Activated CD8-positive, alpha-beta memory T cell treated with anti-CD3 and anti-CD28 coated beads for 4 hours (primary cell): ENCODE measurements at places on chromosomes 11 and 22.

GRCh38 chr11:15941206-15941770, 415.1 kb downstream of the SOX6 start:
- no peak for DNase-seq

- DNase-seq: no peak
These were observed 701 bp downstream of the TMEM216 start for GRCh38 chr11:61392981-61393595.

DNA sequence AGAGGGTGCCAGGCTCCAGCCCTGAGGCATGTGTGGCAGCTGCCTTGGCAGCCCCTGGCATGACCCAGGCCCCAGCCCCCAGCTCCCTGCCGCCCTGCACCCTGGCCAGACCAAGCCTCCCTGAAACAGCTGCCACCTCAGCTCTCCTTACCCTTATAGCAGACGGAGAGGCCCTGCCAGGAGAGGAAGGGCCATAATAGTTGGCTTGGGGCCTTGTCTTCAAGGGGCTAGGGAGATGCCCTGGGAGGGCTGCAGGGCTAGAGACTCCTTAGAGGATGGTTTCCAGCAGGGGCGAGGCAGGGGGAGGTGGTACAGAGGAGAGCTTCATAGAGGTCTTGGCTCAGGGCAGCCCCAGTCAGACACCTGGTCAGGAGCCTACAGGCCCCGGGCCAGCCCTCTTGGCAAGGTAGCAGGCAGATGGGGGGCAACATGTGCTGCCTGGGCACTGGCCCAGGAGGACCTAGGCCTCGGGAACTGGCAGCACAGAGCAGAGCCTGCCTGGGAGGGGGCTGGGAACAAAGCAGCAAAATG, 13.0 kb downstream of the SMTN start:
- DNase-seq: no peak

DNA sequence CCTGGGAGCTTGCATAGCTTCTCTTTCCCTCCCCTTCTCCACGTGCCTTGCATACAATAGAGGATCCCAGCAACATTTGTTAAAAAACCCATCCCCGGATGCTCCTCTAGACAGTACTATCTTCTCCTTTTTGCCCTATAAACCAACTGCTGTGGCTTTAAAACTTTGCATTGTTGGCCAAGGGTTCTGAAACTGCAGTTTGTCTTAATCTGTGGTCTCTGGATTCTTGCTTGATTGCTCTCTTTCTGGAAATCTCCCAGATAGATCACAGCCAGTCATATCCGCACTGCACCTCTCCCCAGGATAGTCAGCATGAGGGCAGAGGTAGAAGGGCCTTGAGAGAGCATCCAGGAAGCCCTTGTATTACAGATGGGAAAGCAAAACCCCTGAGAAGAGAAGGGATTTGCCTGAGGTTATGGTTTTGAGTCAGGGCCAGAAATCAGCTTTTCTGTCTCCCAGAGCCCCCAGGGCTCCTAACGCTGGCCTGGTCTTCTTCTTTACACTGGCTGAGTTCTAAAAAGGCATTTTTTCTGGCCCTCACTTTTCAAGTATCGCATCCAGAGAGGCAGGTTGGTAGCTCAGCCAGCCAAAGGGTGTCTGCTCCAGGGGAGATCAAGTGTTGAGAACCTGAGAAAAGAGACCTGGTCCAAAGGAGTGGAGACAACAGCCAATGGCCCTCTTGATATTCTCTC, 70.6 kb downstream of the ADM start:
- no peak for DNase-seq

- DNase-seq: no peak
These were observed 61.4 kb upstream of the MTMR2 start for GRCh38 chr11:95985174-95985808.

DNA sequence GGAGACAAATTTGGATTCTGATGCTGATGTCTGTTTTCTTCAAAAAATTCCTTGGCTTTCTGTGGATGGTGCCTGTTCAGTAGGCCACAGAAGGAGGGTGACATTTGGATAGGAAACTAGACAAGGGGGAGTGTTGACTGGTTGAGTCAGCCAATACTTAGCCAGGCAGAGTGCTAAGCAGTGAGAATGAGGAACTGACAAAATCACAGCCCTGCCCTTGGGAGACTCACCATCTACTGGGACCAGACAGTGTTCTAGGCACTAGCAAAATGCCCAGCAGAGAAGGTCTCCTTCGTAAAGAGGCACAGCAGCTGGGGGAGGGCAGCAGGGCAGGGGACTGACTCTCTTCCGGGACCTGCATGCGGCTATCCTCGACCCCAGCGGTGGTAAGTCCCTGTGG, 190.2 kb downstream of the DSCAML1 start:
- no peak for DNase-seq

DNA sequence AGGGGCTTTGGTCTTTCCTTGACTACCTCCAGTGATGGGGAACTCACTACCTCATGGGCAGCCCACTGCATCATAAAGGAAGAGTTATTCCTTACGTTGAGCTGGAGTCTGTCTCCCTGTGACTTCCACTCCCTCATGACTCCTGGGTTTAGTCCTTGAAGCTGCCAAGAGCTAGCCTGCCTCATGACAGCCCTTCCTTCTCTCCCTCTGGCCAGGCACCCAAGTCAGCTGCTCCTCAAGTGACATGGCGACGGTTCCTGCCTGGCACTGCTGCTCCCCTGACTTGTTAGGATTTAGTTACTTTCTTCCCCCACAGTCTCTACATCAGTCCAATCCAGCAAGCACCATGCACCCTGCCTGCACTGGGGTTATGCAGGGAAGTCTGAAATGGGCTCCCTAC, 196.1 kb upstream of the TBCEL start:
- DNase-seq: no peak

DNA sequence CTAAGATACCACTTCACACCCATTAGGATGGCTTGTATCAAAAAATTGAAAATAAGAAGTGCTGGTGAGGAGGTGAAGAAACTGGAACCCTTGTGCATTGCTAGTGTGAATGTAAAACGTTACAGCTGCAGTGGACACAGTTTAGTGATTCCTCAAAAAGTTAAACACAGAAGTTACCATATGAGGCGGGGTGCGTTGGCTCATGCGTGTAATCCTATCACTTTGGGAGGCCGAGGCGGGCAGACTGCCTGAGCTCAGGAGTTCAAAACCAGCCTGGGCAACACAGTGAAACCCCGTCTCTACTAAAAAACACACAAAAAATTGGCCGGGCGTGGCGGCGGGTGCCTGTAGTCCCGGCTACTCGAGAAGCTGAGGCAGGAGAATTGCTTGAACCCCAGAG, 43.5 kb downstream of the SGSM3 start:
- no peak for DNase-seq

GRCh38 chr22:46079861-46080821, 70.2 kb upstream of the PPARA start:
- DNase-seq: no peak

- DNase-seq: no peak
These were observed 55.4 kb downstream of the CDKN1C start for GRCh38 chr11:2830030-2830812.

- no peak for DNase-seq
These were observed 31.3 kb downstream of the ARFGAP3 start for GRCh38 chr22:42825796-42826195.

DNA sequence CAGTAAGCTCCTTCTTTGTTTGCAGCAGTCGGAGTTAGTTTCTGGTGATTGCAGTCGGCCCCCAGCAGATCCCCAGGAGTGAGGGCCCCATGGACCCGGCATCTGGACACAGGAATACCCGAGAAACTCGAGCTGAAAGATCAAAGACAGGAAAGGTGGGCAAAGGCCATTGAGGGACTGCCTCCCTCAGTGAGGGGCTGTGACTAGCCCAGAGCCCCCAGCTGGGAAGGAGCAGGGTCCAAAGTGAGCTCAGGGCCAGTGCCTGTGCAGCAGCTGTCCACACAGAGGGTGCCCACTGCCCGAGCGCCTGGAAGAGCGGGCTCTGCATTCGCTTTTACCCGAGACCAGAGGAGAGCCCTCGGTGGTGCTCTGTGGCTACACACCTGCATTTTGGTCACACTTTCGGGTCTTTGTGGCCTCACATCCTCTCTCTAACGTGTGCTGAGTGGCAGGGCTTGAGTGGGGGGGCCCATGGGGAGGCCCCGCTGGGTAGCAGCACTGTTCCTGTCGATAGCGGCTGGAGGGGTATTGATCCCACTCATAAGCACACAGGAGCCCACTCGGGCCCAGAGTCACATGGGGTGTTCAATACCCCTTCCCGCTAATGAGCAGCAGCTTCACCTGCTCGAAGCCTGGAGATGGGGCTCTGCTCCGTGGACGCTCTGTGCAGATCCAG, 532.9 kb downstream of the TBC1D22A start:
- DNase-seq: no peak

DNA sequence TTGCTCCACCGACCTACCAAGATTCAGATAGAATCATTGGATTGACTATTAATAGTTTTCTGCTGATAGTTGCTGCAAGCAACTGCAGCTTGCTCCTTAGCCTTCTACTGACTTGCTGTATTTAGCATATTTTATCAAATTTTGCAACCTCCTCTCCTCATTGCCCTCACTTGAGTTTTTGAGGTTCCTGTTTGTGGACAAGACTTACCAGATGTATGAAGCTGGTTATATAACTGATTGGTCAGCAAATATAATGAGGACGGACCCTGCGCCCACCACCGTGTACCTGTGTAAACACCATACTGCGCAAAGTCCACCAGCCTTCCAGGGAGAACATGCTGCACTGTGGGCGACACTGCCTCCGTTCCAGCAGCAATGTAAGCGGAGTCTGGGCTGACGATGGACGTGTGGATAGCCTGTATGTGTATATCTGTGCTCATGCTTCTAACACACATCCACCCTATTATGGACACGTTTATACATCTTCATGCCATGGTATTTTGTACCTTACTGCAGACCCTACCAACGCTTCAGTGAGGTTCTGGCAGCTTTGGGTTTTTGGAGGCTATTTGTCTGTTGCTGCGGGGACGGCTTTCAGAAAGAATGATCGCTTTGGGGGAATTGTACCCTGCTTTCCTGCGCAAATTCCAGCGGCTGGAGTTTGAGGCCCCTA, 1.5 kb upstream of the USP18 start:
- DNase-seq: no peak
